Activated naive CD8-positive, alpha-beta T cell treated with anti-CD3 and anti-CD28 coated beads, Interleukin-2, amount 50 U/mL, for 24 hours (primary cell): ENCODE measurements at places on chromosomes 1 and 21.
A peak's percentile ranks its signal among the peaks of the same experiment; 100 is the strongest.

DNA sequence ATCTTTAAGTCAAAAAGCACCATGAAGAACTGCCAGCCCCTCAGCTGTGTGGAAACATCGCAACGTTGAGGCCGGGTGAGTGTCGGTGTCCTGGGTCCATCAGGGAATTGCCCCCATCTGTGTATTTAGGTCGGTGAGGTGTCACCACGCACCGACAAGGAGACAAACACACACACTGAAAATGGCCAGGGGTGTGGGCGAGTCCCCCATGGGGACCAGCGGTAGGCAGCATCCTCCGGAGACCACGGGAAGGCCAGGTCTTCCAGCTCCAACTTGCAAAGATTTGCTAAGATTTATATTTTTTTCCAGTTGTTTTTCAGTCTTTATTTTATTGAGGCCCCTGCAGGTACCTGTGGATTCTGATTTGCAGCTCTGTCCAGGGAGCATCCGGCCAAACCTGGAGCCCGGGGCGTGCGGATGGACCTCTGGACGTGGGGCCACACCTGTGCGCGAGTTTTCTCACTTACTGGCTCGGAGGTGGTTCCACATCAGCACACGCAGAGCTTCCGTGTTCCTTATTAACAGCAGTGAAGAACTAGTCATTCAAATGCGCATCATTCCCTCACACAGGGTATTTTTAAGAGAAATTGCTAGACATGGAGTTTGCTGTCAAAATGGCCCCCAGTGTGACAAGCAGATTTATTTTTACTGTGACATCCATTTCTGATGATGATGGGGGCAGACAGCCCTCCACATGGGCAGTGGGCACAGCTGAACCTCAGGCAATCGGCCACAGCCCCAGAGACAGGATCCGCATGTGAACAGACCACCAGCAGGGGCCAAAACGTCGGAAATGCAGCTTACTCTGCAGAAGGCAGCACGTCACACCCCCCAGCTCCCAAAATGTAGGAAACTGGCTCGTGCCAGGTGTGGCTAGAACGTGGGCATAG, 17.2 kb upstream of the SLC19A1 start:
- no peak for DNase-seq

DNA sequence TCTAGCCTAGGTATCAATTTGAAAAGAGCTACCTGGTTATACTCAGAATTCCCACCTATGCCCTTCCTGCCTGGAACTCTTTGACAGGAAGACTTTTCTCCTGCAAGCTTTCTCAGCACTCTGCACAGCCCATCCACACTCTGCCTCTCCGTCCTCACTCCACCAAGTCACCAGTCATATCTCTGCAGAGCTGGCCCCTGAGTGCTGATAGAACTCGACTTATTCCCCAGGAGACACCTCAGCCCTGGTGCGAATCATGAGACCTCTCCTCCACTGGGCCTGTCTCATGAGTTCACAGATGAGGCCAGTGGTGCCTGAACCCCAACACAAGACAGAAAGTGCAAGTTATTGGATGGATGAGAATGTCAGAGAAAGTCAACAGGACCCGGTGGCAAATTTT, 32.0 kb downstream of the COLGALT2 start:
- DNase-seq = no peak

DNA sequence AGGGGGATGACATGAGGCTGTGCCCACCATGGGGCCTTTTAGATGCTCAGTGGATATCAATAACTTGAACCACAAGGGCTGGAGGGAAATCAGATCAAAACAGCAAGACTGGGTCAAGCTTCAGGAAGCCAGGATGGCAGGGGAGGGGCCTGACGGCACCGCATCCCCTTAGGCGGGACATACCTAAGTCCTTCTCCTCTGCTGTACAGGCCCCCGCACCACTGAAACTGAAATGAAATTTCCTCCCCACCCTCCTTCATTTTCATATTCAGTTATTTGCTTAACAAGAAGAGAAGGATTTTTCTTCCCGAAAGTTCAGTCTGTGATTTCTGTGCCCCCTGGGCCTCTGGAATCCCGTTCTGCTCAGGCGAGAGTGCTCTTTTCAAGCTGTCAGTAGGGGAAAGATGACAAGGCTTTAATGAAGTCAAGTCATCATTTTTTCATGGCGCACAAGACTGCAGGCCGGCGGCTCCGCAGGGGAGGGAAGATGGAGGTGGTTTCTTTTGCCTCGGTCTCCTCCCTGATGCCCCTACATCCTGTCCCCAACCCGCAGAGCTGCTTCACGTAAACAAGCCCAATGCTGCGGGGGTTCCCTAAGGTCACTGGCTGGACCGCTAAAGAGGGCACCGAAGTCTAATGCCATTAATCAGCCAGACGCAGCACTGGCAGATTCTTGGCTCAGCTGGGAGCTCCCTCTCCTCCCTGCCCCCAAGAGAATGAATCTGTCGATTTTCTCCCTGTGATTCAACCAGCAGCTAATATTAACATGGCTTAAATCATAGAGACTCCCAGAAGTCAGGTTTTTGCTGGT, 264.8 kb downstream of the C1orf94 start:
- no peak for DNase-seq

- DNase-seq = no peak
These were observed 279.5 kb downstream of the KIF26B start for GRCh38 chr1:245434280-245434679.

- DNase-seq = no peak
These were observed 17.2 kb downstream of the DRAXIN start for GRCh38 chr1:11708554-11709350.

- DNase-seq = no peak
These were observed 72.9 kb downstream of the UCHL5 start for GRCh38 chr1:192986110-192986747.

GRCh38 chr1:53450225-53450624, 9.0 kb upstream of the DMRTB1 start:
- DNase-seq = peak; percentile 12

- no peak for DNase-seq
These were observed 2.0 kb downstream of the KRTAP10-9 start for GRCh38 chr21:44628707-44629391.

DNA sequence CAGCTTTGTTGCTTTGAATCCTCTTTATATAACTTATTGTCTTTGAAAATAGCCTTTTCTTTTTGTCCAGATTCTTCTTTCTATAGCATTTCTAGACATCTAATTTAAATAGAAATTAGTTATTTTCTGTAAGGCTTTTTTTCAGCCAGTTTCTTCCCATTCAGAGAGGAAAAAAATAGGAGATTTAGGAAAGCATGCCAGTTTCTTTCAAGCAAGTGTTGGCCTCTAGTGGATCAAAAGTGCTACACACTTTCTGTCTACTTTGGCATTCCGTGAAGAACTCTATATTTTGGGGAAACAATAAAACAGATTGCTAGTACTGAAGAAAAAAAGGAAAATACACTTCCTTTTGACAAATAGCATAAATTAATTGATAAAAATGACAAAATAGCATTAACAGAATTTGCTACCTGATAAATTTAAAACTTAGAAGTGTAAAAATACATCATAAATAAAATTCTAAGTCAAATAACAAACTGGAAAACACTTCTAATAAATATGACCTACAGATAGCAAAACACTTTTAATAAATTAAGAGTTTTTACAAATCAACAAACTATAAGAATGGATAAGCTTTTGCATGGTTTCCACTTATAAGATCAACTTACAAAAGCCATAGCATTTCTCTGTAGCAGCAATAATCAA, 13.1 kb upstream of the EXO1 start:
- DNase-seq = no peak

DNA sequence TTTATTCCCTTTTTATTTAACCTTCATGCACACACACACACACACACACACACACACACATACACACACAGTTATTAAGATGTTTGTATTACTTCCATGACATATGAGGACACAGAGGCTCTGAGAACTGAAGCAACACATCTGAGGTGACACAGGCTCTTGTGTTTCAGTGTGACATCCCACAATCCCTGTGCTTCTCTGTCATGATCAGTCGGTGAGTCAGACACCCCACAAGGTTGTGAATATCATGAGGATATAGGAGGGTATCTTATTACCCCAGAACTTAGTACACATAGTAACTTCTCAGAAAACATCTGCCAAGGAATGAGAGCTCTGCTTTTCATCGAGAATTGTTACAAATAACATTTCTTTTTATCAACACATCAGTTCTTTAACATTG, 459.3 kb downstream of the PLPP3 start:
- no peak for DNase-seq

DNA sequence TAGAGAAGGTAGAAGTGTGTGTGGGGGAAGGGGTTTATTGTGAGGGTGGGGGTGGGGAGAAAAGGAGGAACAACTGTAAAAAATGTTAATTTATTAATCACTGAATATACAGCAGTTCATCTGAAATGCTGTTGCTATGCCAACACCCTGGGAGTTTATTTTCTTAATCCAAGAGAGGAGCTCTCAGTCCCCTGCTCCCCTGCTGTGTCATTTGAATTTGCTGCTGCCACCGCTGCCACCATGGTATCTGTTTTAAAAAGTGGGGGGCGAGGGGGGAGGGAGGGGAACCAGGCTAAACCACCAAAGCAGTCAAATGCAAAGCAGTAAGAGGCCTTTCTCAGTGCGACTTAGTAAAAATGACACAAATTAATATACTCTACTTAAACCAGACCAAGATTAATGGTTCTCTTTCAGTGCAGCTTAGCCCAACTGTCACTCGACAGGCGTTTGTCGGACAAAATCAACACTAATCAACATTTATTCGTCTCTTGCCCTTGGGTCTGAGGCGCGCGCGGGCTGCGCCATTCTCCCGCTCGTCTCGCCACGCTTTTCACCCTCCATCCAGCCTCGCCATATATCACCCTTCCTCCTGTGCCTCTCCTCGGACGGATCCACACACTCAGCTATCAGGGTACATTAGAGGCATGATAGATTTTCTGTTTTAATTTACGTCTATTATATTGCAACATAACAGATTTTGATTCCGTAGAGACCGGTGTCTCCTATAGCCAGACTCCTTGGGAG, 76.2 kb downstream of the PBX1 start:
- no peak for DNase-seq

- DNase-seq = no peak
These were observed 29.4 kb upstream of the KCNA10 start for GRCh38 chr1:110548381-110548780.

DNA sequence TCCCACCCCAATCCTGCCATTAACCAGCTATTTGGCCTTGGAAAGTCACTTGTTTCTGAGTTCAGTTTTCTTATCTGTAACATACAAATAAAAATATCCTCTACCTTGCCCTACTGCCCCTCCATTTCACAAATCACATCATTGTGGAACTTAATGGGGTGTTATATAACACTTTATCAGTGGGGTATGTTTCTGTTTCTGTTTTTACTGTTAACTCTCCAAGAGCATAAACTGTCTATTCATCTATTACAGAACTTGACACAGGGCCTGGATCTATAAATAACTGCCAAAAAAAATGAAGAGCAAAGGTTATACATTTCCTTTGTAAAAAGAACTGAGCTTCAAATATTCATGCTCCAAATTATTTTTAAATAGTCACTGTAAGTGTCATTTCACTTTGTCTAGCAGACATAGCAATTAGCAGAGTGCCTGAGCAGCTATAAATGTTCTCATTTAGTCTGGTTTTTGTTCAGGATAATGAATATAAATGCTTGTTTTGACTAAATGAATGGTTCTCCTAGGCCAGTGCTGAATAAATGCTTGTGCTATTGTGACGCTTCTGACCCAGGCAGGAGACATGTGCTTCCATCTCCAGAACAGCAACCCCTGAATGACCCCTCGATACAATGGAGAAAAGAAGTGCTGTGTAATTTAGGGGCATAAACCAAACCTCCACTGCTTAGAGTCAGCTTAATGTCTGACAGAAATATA, 7.4 kb downstream of the PIGM start:
- no peak for DNase-seq

- DNase-seq = no peak
These were observed 20.9 kb downstream of the SLC30A1 start for GRCh38 chr1:211557894-211558625.

DNA sequence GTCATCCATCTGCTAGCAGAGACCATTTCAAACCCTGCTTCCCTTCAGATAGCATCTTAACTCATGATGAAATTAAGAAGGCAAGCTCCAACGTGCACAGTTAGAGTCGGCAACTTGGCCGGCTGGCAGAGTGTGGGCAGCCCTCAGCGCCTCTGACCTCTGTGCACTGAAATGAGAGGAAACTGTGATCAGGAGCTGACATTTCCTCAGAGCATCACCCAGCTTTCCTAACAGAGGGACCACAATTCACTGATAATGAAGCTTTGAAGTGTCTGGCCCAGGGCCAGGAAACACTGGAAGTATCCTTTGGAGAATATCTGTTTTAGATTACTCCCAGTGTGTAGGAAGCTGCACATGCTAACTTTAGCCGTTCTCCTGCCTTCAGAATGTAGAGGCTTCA, 145.0 kb upstream of the ZC3H11B start:
- no peak for DNase-seq

GRCh38 chr1:151255381-151255780, 847 bp downstream of the PSMD4 start:
- no peak for DNase-seq

DNA sequence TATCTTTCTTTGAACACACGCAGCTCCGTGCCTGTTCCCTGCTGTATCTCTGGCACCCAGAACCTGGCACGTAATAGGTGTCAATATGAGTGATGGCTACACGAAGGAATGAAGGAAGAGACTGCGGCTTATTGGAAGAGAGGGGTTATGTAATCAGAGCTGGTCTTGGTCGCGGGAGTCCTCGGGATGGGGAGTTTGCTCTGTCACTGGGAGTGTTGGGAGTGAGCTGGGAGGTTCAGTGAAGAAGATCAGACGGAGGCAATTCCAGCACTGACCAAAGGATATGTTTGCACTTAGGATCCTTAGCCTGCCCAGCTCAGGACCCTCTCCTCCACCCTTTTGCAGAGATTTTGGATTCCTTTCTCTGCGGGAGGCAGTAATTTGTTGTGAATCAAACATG, 709.1 kb downstream of the PTPRU start:
- no peak for DNase-seq

DNA sequence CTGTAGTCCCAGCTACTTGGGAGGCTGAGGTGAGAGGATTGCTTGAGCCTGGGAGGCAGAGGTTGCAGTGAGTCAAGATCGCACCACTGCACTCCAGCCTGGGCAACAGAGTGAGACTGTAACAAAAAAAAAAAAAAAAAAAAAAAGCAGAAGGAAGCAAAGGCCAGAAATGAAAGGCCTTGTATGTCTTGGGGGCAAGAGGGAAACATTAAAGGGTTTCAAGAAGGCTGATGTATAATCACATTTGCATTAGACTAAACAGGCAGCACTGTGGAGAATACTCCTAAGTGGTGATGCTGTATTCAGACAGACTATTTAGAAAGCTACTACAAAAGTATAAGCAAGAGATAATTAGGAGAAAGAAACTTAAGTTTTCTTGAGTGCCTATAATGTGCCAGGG, 10.4 kb downstream of the ANP32E start:
- DNase-seq = no peak

- DNase-seq = no peak
These were observed 66.6 kb downstream of the CD34 start for GRCh38 chr1:207844371-207844770.

- no peak for DNase-seq
These were observed 77.1 kb upstream of the KCTD3 start for GRCh38 chr1:215489771-215490565.

GRCh38 chr21:46544003-46544402, 60.9 kb downstream of the S100B start:
- no peak for DNase-seq

- DNase-seq = no peak
These were observed 107.2 kb downstream of the DNM3 start for GRCh38 chr1:171948511-171948910.

GRCh38 chr1:111487133-111487532, 13.3 kb downstream of the C1orf162 start:
- DNase-seq = no peak
